Upper lobe of left lung (tissue), 6 donors: ENCODE measurements at places on chromosomes 1 and 21. TPM values are rescaled to one million over a fixed set of nuclear protein-coding genes. Genes with fewer than 3 reads are reported as not detected.

TAL1 gene
- 13.9 TPM for total RNA-seq

DNA sequence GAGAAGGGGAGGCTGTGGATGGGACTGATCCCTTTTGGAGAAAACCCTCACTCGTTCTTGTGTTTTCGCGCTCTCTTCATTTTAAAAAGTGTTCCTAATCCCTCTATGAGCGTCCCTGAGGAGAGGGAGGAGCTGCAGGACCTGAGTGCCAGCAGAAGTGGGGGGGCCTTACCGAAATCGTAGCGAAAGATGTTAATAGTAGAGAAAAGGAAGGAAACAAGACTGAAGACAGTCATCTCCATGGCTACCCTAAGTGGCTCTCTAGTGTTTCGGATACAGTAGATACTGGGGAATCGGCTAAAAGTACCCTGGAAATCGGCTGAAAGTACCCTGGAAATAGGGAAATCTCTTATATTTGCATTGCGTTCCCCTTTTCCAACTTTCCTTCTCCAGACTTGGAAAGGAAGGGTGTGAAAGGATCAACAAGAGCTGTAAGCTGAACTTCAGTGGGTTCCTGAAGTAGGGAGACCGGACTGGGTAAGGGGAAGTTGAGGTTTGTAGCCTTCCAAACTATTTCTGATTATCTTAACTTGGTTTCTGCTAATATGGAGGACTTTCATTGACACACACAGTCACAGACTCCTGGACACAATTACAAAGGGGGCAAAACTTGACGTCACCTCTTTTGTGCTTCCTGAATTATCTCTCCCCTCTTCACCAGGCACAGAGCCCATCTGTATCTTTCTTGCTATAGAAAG lies 486 bp upstream of the DSTYK start:
- no peak for DNase-seq

- DNase-seq, result no peak
Observed at GRCh38 chr1:199123615-199124014, 484.8 kb downstream of the PTPRC start.

CELA3A gene
- not detected for total RNA-seq

DNA sequence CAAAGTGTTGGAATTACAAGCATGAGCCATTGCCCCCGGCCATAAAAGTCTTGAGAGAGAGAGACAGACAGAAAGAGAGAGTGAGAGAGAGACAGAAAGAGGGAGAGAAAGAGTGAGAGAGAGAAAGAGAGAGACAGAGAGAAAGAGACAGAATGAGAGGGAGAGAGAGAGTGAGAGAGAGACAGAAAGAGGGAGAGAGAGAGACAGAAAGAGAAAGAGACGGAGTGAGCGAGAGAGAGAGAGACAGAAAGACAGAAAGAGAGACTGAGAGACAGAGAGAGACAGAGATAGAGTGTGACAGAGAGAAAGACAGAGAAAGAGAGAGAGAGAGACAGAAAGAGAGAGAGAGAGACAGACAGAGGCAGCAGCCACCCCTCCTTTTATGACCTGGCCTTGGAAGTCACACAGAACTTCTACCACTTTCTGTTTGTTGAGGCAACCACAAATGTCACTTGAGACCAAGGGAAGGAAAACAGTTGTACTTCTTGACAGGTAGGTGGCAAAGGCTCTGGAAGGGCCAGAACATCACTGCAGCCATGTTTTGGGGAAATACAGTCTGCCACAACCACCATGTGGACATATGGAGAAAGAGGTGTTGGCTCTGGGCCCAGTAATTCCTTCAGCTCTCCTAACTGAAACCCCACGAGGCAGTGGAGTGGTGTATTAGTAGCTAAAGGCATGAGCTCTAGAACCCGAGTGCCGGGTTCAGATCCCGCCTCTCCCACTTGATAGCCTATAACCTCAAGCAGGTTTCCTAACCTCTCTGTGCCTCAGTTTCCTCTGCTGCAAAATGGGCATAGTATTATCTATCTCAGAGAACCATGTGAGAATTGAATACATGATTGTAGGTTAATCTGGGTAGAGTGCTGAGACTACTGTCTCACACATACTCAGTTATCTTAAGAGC lies 50.6 kb downstream of the TNFRSF8 start:
- no peak for DNase-seq

DNA sequence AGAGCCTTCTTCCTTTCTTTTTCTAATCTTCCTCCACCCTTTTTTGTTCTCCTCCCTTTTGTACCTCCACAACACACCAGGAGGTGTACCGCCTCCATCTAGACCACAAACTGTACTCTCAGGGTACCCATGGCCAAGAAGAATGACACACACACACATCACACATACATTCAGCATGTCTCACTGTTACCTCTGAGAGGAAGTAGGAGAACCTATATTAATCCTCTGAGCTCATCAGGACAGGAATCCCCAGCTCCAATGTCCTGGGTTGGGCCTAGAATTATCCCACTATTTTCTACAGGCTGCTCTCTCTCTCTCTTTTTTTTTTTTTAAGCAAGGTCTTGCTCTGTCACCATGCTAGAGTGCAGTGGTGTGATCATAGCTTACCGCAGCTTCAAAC lies 36.7 kb downstream of the ATP2B4 start:
- DNase-seq, result no peak

AVPR1B gene
- not detected for total RNA-seq

- no peak for DNase-seq
Observed at GRCh38 chr1:159973350-159973940, 19.4 kb upstream of the SLAMF9 start.

DNA sequence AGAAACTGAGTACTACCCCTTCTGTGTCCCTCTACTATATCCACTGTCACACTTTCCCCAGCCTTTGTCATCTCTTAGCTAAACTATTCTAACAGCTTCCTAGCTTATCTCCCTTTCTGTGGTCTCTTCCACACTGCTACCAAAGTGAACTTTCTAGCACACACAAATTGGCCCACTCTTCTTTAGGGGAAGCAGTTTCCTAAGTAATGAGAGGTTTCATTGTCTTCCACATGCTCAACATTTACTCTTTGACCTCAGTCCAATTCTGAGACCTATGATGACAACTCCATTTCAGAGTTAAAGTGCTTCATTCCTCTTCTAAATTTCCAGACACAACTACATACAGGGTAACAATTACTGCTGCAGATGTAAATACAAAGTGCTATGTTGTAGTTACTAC lies 32.9 kb downstream of the SCYL3 start:
- no peak for DNase-seq

- no peak for DNase-seq
Observed at GRCh38 chr1:108130794-108131193, 69.3 kb downstream of the SLC25A24 start.

DNA sequence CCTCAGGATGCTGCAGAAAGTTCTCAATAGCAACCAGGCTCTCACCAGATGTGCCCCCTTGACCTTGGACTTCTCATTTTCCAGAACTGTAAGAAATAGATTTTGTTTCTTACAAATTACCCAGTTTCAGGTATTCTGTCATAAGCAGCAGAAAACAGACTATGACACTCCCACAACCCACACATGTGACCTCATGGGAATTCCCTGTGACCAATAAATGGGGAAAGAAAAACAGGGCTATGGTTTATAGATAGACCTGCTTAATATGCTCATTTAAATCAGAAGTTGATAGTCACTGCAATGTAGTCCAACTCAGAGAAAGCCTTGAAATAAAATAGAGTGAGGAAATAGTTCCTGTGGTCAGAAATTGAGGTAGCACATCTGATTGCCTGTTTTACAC lies 380.9 kb upstream of the PTBP2 start:
- no peak for DNase-seq

DNA sequence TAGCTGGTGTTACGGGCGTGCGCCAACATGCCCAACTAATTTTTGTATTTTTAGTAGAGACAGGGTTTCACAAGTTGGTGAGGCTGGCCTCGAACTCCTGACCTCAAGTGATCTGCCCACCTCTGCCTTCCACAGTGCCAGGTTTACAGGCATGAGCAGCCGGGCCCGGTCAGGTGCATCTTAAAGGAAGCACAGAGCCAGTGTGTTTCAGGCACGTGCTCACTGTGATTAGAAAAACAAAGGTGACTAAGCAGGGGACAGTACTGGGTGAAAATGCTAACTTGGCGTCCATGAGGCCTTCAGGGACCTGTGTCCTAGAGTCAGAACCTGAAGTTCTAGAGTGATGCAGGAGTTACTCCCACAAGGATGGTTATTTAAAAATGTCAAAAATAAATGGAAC lies 60.0 kb upstream of the GJA8 start:
- no peak for DNase-seq

PHLDA3 gene
- total RNA-seq, result 109 TPM

GNG4 gene
- total RNA-seq, result not detected
